ENCODE measurements at places on chromosomes 12 and 14.

DNA sequence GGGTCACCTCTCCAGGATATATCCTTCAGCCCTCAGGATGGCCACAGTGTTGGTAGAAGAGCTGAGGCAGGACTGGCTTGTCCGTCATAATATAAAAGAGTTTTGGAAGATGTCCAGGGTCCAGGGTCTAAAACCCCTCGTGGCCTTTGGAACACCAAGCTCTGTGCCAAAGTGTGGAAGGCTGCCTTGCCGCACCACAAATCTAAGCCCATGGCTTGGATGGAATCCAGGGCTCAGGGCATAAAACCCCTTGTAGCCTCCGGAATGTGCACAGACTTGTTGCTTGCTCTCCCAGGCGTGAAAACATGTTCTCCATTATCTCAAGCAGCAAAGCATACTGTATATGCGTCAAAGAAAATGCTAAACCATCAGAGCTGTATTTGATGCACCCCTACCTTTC lies 46.7 kb downstream of the TNFAIP2 start:
- no peak for DNase-seq

DNA sequence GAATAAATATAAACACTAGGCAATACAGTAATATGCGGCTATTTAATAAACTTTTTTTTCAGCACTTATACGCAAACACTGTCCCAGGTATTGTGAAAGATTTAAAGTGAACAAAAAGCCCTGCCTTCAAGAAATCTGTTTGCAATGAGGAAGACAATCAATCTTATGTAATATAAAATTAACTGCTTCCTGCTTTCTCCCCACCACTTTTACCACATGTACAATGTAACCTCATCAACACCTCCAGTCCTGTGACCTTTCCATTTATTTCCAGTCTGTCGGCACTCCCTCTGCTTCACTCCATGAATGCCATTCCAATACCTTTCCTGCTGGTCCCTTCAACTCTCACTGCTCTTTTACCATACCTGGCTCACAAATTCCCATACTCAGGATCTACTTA lies 10.5 kb downstream of the SNX6 start:
- DNase-seq: no peak

- no peak for DNase-seq
Observed at GRCh38 chr14:60658211-60658690, 9.0 kb upstream of the SIX1 start.

DNA sequence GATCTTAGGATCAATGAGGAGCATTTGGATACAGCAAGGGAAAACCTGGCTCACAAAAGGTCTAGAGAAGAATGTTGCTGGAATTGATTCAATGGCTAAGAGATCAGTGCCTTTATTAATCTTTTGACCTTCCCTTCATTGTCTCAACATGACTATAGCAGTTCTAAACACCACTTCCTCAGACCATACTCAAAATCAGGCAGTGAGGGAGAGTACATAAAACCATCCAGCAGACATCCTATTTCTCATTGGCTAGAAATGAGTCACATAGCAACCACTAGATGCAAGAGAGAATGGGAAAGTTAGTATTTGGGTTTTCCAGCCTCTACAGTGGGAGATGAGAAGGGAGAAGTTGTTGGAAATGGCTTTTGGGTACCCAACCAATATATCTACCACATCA lies 151.4 kb upstream of the NUDT4 start:
- no peak for DNase-seq

- no peak for DNase-seq
Observed at GRCh38 chr12:28851781-28852180, 297.3 kb upstream of the FAR2 start.

DNA sequence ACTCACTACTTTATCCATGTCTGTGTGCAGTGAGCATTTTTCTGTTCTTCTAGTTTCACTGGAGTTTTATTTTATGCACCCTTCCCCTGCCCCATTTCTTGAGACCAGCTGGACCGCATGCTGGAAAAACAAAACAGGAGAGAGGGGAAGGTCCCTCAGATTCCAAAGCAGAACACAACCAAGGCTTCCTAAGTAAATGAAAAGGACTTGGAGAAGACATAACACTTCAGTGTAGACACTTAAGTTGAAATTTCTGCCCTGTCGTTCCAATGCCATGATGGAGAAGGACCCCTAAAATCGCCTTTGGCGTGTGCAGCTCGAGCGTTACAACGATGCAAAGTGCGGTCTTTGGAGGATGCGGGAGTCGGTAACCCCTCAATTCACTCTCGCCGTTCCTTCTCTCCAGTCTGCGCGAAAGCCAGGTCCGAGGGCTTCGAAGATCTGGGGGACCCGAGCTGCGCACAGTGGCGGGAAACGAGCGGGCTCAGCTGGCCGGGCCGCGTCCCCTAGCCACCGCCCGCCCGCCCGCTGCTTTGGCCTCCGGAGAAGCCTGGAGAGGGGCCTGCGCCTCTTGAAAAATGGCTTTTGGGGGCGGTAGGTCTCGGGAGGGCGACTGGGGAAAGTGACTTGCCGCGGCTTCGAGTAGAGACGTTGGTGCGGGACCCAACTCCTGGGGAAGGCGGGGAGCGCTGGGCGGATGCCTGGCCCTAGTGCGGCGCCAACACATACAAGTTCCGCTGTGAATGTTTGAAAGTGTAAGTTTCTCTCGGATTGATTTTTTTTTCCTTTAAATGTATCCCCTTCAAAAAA lies 11.2 kb upstream of the HOXC13 start:
- no peak for DNase-seq

DNA sequence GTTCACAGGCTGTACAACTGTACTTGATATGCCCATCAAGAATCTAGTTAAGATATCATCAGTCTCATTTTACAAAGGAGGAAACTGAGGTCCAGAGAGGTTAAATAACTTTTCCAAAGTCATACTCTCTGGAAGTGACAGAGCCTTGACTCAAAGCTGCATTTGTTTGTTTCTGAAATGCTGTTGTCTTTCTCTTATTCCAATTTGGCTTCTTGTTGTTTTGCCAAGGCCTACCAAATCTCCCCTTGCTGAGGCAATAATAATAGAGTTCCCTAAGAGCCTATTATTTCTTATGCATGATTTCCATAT lies 79.8 kb upstream of the C12orf71 start:
- no peak for DNase-seq

DNA sequence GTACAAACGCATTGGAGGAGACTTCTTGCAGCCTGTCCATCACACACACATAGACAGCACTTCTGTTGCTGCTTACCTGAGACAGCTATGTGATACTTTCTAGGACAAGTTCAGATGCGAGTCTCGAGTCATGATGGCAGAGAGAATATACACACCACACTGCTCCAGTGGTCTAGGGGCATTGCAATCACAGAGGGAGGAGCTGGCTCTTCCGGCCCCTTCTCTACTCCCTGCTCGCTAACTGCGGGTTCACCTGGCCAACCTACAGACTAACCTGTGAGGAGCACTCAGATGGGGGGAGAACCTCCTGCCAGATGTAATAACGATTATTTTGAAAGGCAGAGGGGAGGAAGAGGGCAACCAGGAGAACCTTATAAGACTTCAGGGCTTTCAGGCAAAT lies 30.7 kb downstream of the EMP1 start:
- no peak for DNase-seq

GRCh38 chr12:80299219-80299618 lies 144.8 kb upstream of the PTPRQ start:
- no peak for DNase-seq

GRCh38 chr14:77979666-77980351 lies 179.9 kb downstream of the ADCK1 start:
- DNase-seq: peak; percentile 24

GRCh38 chr14:52190337-52190931 lies 77.1 kb upstream of the PTGDR start:
- no peak for DNase-seq

GRCh38 chr12:108543652-108544051 lies 17.3 kb downstream of the SART3 start:
- peak; percentile 63 for DNase-seq

DNA sequence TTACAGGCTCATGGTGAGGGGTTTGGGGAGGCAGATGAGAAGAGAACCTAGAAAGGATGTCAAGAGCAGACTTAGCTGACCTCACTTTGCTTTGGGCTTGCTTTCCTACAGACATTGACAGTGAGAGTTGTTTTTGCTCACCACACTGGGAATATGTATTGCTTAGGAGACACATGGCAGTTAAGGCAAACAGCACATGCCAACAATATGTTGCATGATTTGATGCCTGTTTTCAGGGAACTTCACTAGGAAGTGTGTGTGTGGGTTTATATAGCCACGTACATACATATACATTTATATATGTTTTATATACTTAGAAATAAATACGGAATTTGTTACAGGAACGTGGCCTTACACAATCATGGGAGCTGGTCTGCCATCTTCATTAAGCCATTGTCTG lies 346.1 kb downstream of the RGS6 start:
- DNase-seq: no peak

GRCh38 chr14:63276492-63277342 lies 42.0 kb downstream of the GPHB5 start:
- DNase-seq: peak; percentile 61

DNA sequence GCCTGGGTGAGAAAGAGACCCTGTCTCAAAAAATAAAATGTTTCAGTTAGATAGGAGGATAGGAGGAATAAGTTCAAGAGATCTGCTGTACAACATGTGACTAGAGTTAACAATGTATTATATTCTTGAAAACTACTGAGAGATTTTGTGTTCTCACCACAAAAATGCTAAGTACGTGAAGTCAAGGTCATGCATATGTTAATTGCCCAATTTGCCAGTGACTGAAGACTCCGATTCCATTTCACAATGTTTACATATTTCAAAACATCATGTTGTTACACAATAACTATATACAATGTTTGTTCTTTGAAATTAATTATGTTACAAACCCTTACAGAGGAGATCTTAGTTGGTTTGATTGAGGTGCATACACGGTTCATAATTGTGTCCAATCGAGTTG lies 52.1 kb downstream of the SLC15A4 start:
- DNase-seq: peak; percentile 14

DNA sequence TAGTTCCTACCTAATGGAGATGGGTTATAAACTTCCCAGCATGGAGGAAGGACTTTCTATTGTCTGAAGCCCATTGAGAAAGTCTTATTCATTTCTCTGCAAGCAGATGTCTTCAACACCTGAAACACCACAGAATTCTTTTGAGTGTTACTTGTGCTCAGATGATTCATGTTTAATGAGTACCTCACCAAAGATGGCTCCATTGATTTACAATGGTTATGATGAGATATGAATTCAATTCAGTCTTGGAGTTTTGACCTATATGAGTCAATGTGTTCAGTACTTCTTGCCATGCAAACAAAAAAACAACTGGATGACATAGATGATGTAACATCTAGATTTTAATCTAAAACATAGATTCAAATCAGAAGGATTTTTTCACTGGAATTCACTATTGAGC lies 15.4 kb upstream of the PAWR start:
- DNase-seq: no peak

GRCh38 chr12:115320967-115321366 lies 637.0 kb upstream of the TBX3 start:
- DNase-seq: no peak

DNA sequence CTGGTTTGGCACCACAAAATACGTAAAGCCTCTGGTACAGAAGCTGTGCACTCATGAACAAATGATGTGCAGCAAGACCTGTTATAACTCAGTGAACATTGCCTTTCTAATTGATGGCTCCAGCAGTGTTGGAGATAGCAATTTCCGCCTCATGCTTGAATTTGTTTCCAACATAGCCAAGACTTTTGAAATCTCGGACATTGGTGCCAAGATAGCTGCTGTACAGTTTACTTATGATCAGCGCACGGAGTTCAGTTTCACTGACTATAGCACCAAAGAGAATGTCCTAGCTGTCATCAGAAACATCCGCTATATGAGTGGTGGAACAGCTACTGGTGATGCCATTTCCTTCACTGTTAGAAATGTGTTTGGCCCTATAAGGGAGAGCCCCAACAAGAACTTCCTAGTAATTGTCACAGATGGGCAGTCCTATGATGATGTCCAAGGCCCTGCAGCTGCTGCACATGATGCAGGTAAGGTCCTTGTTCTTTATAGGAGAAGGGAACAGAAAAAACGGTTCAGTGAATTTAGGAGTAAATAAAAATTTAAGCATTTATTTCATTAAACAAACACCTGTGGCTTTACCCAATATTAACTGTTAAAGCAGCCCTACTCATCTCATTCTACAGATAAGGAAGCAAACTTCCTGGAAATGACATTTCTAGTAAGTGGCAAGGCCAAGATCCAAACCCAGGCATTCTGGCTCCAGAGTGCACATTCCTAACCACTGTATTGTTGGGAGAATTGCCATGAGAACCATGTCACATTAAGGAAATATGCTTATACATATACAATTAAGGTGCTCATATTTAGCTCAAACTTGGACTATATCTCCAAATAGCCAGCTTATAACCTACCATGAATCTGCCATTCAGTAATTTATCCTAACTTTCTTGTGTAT lies 11.7 kb downstream of the COCH start:
- DNase-seq: peak; percentile 24

GRCh38 chr12:117522559-117522958 lies 161.1 kb upstream of the NOS1 start:
- DNase-seq: no peak

DNA sequence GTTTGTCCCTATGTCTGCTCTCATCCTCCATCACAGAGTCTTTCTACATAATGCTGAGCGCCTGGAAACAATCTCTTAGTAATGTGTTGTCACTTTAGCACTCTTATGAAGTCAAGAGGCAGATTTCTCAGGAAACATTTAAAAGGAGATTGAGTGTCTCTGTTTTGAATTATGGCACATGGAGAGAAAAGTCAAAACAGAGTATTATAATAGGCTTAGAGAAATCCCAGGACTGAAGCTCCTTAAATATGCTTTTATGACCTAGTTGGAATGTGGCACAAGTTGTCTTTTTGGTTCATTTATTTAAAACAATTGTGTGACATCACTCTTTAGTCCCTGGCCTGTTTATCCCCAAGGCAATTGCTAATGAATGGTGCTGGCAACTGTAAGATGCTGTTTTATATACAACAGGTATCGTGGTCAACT lies 117.8 kb upstream of the HIF1A start:
- DNase-seq: peak; percentile 52

DNA sequence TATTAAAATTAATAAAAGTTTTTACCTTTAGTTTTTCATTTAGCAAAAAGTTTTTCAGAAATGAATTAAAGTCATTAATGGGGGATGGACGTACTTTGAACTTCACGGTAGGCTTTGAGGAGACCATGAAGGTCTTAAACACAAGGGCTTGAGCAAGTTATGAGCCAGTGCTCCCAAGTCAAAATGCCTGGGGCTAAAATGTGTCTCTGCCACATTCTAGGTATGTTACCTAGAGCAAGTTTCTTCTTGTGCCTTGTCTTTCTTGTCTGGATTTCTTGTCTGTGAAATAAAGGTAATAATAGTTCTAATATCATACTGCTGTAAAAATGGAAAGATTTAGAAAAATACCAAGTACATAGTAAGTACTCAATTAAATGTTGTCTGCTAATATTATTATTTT lies 132.7 kb upstream of the USP15 start:
- DNase-seq: no peak

GRCh38 chr12:69913526-69913925 lies 88.5 kb downstream of the MYRFL start:
- no peak for DNase-seq

Data from fibroblast of skin of scalp (primary cell).